ENCODE measurements at places on chromosomes 6 and 20. TPM values are rescaled to one million over a fixed set of nuclear protein-coding genes. Genes with fewer than 3 reads are reported as not detected.

DNA sequence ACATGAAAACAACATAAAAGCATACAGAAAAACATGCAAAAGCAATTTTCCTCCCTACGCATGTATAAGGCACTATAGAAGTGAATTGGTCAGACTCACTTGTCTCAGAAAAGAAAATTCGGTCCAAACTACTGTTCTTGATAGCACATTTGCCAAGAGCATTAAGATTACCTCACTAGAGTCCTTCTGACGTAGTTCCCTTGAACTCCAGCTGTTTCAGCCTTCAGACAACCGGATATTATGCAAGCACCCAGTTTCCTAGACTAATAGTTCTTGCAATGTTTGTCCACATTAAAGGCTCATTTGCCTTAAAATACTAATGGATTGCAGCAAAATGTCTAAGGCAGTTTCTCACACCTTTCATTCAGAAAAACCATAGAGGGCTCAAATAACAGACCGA is 2.5 kb upstream of the CASS4 start:
- H3K27me3 ChIP-seq: no peaks in the 10 kb centered on the region
- no peak for DNase-seq
- H3K36me3 ChIP-seq: peaks cover 59% of the 10 kb centered on the region
- peaks cover 48% of the 10 kb centered on the region for H3K4me1 ChIP-seq

DNA sequence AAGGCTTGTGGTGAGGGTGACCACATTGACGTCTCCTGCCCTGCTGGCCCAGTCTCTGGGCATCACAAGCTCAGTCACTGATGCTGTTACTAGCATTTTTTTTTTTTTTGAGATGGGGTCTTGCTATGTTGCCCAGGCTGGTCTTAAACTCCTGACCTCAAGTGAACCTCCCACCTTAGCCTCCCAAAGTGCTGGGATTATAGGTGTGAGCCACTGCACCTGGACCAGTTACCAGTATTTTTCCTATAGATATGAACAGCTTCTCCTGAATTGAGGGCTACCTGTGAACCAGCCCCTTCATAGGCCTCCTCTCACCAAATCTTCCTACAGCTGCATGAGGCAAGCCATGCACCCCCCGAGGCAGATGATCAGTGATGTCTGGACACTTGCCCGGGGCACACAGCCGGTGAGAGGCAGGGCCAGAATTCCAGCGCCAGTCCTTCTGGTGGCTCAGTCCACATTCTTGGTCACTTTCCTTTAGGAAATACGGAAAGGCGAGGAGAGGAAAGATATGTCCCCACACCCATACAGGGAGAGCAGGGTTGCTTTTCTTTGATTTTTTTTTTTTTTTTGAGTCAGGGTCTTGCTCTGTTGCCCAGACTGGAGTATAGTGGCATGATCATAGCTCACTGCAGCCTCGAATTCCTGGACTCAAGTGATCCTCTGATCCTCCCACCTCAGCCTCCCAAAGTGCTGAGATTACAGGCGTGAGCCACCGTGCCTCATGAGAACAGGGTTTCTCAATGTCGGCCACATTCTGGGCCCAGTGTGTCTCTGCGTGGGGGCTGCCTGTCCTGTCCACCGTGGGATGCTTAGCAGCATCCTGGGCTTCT is 50.7 kb downstream of the UBE2V1 start:
- H3K27ac ChIP-seq: no peak overlapping the region
- no peaks in the 10 kb centered on the region for H3K4me1 ChIP-seq
- DNase-seq: no peak

The MUCL3 gene
- total RNA-seq: not detected

DNA sequence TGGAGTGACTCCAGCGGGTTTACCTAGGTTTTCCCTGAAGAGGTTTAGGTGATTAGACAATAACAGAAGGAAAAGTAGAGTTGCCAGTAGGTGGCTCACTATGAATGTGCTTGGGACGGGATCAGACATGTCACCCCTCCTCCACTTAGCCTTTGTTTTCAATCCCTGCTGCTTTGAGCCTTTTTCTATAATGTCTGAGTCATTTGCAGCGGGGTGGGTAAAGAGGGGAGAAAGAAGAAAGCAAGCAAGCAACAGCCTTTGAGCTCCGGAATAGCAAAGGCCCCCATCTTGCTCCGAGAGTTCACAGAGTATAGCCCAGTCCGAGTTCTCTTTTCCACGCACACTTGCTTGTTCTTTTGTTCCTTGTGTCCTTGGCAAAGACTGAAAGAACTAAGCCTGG is 129.1 kb downstream of the PACRG start:
- H3K27me3 ChIP-seq: no peaks in the 10 kb centered on the region
- H3K4me1 ChIP-seq: no peaks in the 10 kb centered on the region
- no peak overlapping the region for H3K4me3 ChIP-seq
- H3K27ac ChIP-seq: no peak overlapping the region

DNA sequence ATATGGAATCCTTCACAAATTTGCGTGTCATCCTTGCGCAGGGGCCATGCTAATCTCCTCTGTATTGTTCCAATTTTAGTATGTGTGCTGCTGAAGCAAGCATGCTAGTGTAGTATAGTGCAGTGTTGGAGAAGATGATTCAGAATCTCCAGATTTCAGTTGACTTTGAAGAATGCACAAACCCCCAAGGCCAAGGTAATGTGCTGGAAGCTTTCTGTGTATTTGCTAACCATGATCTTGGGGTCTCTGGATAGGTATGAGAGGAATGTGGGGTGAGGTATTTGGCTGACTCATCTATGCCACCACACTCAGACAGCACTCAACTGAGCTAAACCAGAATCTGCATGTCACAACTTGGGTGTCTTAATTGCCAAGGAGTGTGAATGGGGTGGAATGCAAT is 42.6 kb upstream of the DEK start:
- H3K27me3 ChIP-seq: peaks cover 6% of the 10 kb centered on the region
- no peaks in the 10 kb centered on the region for H3K36me3 ChIP-seq
- DNase-seq: no peak

GRCh38 chr6:154981079-154981870 is 13.8 kb upstream of the TIAM2 start:
- no peaks in the 10 kb centered on the region for H3K36me3 ChIP-seq
- H3K4me3 ChIP-seq: no peak overlapping the region
- no peak overlapping the region for H3K27ac ChIP-seq
- H3K27me3 ChIP-seq: no peaks in the 10 kb centered on the region

- H3K36me3 ChIP-seq: no peaks in the 10 kb centered on the region
- H3K27me3 ChIP-seq: peaks cover 36% of the 10 kb centered on the region
- peak; percentile 24 for DNase-seq
Observed at GRCh38 chr6:89895276-89895874, 1.1 kb downstream of the GJA10 start.

GRCh38 chr6:27279513-27280063 is 32.1 kb downstream of the PRSS16 start:
- peaks cover 75% of the 10 kb centered on the region for H3K27me3 ChIP-seq
- peaks cover 19% of the 10 kb centered on the region for H3K4me1 ChIP-seq
- no peak overlapping the region for H3K27ac ChIP-seq
- DNase-seq: no peak
- peaks cover 10% of the 10 kb centered on the region for H3K36me3 ChIP-seq

The NKAIN4 gene
- not detected for total RNA-seq

DNA sequence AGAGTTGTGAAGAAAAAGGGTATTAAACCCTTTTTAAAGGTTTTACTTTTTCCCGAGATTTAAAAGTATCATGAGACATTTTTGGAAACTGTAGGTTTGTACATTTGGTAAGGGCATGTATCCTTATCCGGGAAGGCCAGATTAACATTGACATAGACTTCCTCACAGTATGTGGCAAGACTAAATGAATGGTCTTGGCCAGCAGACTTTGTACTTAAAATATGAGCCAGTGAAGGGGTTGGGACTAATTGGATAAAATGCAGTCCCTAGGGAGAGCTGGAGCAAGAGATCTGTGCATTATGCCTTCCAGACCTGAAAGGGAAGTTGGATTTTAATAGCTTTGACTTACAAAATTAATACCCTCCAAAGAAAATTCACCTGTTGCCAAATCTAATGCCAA is 60.4 kb upstream of the CCN2 start:
- no peaks in the 10 kb centered on the region for H3K4me1 ChIP-seq
- no peaks in the 10 kb centered on the region for H3K27me3 ChIP-seq
- no peak overlapping the region for H3K27ac ChIP-seq
- H3K4me3 ChIP-seq: no peak overlapping the region
- H3K36me3 ChIP-seq: no peaks in the 10 kb centered on the region
- no peak for DNase-seq

GRCh38 chr6:112367628-112368027 is 20.5 kb downstream of the RFPL4B start:
- H3K36me3 ChIP-seq: no peaks in the 10 kb centered on the region
- H3K27me3 ChIP-seq: peaks cover 17% of the 10 kb centered on the region
- DNase-seq: no peak

DNA sequence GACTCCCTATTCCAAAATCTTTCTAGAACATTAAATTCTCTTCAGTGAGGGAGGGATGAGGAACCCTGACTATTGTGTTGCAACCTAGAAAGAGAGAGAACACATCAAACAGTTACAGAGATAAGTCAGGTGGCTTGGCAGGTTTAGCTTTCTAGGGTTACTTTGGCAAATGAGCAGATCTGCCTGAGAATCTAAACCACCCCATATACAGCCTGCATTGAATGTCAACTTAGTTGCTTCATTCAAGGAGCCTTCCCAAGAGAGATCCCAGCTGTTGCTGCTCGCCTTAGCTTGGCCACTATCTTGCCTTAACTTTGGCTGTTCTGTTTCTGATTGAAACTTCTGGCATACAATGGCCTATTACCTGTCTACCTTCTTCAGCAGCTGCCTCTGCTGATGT is 74.7 kb upstream of the TCF21 start:
- H3K27ac ChIP-seq: no peak overlapping the region
- no peaks in the 10 kb centered on the region for H3K4me1 ChIP-seq
- H3K27me3 ChIP-seq: peaks cover 4% of the 10 kb centered on the region
- DNase-seq: no peak
- H3K4me3 ChIP-seq: no peak overlapping the region
- H3K36me3 ChIP-seq: no peaks in the 10 kb centered on the region

The ERVFRD-1 gene
- not detected for total RNA-seq

The SUMO4 gene
- total RNA-seq: 7.9 TPM

The PTGIS gene
- 0.62 TPM for total RNA-seq
